ENCODE measurements at places on chromosomes 16 and 17.

GRCh38 chr17:66438101-66438500 is 135.7 kb downstream of the PRKCA start:
- DNase-seq: no peak

DNA sequence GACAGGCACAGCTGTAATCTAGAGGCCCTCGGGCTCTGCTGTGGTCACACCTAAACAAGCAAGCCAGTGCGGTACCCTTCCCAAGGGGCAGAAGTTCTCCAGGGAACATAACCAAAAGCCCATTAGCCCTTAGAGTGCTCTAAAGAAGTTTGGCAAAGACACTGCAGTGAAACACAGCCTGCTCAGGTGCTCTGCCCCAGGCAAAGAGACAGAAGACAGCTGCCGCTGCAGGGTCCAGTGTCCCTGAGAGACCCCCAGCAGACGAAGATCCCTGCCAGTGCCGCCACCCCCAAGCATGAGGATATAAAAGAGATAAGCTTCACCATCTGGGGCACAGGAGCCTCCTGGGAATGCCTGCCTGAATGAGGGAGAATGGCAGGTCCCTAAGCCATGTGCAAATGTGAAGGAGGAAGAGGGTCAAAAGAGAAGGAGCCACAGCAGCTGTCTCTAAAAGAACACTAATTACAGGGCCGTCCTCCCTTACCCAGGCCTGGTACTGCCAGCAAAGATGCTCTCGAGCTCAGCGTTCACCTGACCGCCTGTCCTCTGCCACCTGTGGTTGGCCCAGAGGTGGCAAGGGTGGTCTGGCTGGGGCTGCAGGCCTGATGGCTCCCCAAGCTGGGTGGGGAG is 29.7 kb downstream of the CUEDC1 start:
- DNase-seq: no peak

DNA sequence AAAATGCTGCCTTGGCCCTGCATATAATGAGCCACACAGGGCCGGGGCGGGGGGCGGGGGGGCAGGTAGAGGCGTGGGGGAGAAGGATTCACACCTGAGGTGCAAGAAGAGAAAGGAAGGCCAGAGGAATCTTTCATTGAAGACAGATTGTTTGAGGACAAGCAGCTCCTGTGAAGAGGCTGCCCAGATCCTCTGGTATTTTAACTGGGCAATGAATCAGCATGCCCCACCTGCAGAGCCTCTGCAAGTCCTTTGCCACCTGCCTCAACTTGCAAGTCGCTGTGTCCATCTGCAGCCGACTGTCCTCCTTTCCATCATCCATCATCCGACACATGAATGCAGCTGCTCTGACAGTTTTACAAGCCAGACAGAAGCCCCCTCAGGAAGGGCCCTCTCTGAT is 1.2 kb upstream of the SOST start:
- DNase-seq: no peak

- DNase-seq: no peak
Measured at GRCh38 chr16:28184625-28185024, 27.1 kb downstream of the XPO6 start.
